Urinary bladder (tissue), 4 donors: ENCODE measurements at places on chromosomes 16 and 17. TPM values are rescaled to one million over a fixed set of nuclear protein-coding genes. Genes with fewer than 3 reads are reported as not detected.

Gene PITPNM3
- 10.1 TPM for polyA plus RNA-seq

DNA sequence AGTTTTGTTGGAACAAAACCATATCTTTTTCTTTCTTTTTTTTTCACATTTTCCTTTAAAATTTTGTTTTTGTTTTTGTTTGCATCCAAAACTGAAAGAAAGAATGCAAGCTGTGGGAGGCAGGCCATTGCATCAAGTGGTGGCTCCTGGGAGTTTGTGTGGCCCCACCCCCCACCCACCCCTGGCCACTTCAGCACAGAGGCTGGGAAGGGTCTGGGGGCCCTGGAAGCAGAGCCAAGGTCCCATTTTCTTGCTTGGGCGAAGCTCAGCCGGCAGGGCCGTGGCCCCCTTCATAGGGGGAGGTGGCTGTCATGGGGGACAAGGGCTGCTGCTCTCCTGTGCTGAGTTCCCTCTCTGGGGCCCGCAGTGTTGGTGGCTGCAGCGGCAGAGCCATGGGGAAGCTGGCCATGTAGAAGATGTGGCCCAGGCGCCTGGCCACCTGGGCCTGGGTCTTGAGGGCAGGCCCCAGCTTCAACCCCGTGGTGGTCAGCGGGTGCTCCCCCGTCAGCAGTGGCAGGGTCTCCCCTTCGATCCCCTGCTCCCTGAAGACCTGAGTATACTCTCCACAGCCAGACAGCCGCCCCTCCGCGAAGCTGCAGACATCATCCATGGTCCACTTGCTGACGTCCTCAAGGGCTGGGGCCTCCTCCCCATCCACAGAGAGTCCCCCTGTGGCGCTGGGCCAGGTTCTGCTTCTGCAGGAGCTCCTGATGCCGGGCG is 19.8 kb downstream of the PAFAH1B1 start:
- DNase-seq, result no peak

GRCh38 chr17:77120868-77121267 is 19.9 kb upstream of the SEC14L1 start:
- DNase-seq, result no peak

DNA sequence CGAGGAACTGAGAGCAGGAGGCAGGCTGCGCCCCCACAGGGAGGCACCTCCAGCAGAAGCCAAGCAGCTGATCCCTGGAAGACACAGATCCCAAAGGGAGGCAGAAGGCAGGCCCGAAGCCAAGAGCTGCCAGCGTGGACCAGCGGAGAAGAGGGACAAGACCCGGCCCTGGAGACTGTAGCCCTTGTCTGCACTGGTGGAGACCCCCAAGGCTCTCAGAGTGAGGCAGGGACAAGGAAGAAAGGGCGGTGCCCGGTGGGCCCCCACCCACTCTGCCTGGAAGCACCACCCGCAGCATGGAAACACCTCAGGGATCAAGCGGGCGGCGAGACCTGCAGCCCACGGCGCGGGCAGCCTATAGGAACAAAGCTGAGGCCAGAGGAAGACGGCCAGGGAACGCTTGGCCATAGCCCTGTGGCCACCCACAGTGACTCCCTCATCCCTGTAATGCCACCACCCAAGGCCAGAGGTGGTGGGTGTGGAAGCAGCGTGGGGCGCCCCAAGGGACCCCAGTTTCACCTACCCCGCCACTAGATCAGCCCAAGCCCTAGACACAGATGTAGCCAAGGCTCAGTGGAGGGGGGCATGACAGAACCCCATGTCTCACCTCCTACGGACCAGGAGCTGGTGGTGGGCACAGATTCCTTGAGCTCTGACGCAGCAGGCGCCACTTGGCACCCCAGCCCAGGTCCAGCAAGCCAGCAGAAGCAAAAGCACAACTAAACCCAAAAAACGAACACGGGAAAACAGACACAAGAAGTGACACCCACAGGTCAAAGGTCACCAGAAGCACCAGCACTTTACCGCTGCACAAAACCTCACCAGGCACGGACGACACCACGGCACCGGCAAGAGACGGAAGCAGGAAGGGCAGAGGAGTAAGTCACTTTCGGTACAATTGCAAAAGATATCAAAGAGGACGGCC is 2.9 kb upstream of the SIRT7 start:
- DNase-seq, result no peak

GRCh38 chr16:3059041-3059722 is 6.3 kb upstream of the IL32 start:
- peak; percentile 41 for DNase-seq

DNA sequence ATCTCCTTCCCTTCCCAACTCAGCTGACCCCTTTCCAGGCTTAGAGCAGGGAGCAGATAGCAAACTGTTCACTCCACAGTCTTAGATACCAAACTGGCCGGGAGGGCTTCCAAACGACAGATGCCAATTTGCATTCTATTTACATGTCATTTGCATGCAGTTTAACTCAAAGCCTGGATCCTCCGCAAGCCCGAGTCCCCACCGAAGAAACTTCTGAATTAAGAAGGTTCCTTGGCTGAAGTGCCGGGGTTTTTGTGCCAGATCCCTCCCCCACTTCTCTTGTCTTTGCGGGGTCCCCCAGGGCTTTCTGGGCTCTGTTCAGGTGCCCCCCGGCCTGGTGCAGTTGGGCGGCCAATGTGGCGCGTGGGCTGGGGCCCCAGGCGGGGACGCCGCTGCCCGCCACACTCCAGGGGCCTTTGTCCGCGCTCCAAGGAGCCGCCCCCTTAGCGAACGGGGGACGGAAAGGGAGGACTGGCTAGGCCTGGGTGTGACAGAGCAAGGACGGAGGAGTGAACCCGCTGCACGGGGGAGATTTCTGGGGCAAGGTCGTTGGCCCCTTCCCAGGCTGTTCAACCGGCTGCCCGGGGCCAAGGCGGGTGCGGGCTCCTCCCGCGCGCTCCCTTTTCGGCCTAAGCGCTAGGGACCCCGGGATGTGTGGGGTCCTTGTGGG is 1.2 kb downstream of the GPRC5B start:
- DNase-seq, result no peak

GRCh38 chr16:8512941-8513624 is 77.2 kb downstream of the TMEM114 start:
- no peak for DNase-seq
